ENCODE measurements at places on chromosomes 7 and 10. TPM values are rescaled to one million over a fixed set of nuclear protein-coding genes. Genes with fewer than 3 reads are reported as not detected.

Gene SPDYE2
- not detected for total RNA-seq

Gene RNF148
- total RNA-seq, result 0.22 TPM

Gene WEE2
- total RNA-seq, result not detected

Gene NYAP1
- total RNA-seq, result 0.32 TPM

Gene MEIG1
- not detected for total RNA-seq

Gene CNTNAP2
- 0.22 TPM for total RNA-seq

Gene TMEM184A
- total RNA-seq, result 0.22 TPM

Gene TRIL
- 2.4 TPM for total RNA-seq

Gene ASZ1
- total RNA-seq, result not detected

Gene APBB1IP
- total RNA-seq, result 2.8 TPM

Gene CPA4
- 0.77 TPM for total RNA-seq

Gene C10orf53
- not detected for total RNA-seq

Gene DRGX
- total RNA-seq, result not detected

Gene LRIT1
- total RNA-seq, result not detected

Gene ITGB8
- 4.8 TPM for total RNA-seq

Gene C10orf71
- 126 TPM for total RNA-seq

Gene KLF14
- total RNA-seq, result 0.07 TPM

Gene TAS2R41
- not detected for total RNA-seq

Gene EPHA1
- not detected for total RNA-seq

Gene OR9A2
- total RNA-seq, result not detected

Gene NEUROG3
- total RNA-seq, result not detected

Gene TSPAN14
- total RNA-seq, result 41.2 TPM

Gene CTBP2
- total RNA-seq, result 29.3 TPM

Gene NAT16
- not detected for total RNA-seq

Gene TMEM213
- not detected for total RNA-seq

Gene CALHM2
- 9.8 TPM for total RNA-seq

Gene ASAH2
- 0.32 TPM for total RNA-seq

Gene TRPV6
- total RNA-seq, result 0.05 TPM

Gene CLEC2L
- total RNA-seq, result not detected

Gene PRKG1
- 24.9 TPM for total RNA-seq
